ENCODE measurements at places on chromosomes 2 and 18.

DNA sequence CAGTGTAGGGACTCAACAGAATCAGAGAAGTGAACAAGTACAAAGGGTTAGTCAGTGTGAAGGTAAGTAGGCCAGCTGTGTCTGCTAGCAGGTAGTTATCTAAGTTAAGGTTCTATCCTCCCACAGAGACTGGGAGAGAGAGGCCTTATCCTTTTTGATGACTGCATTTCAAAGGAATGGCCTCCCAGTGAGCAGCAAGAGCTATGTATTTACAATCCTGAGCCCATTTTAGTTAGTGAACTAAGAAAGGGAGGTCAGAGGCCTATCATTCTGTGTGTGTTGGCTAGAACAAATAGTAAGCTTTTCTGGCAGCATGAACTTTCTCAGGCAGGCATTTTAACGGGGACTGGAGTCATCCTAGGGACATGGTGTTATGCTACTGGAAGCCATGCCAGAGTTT, 182.9 kb downstream of the VWC2L start:
- no peaks in the 10 kb centered on the region for H3K27me3 ChIP-seq
- H3K36me3 ChIP-seq: no peaks in the 10 kb centered on the region
- no peak for DNase-seq
- H3K4me1 ChIP-seq: no peaks in the 10 kb centered on the region
- H3K27ac ChIP-seq: no peak overlapping the region

GRCh38 chr18:24678107-24678506, 217.7 kb downstream of the HRH4 start:
- H3K27ac ChIP-seq: no peak overlapping the region
- no peaks in the 10 kb centered on the region for H3K27me3 ChIP-seq
- no peaks in the 10 kb centered on the region for H3K4me1 ChIP-seq
- no peak overlapping the region for H3K4me3 ChIP-seq

DNA sequence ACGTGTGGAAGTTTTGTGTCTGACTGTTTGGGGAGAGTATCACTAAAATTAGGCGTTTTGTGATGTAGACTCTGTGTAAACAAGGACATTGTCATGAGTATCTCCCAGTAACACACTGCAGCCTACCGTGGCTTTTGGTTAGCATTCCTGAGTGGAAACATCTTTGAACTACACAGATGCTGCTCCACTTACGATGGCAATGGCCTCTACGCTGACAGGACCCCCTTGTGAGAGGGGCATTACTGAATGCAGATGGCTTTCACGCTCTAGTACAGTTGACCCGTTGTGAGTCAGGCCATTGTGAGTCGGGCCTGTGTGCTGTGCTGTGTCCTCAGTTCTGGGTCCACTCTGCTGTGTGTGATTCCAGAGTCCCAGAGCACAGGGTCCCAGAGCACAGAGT, 34.4 kb upstream of the ADNP2 start:
- no peak overlapping the region for H3K27ac ChIP-seq
- no peaks in the 10 kb centered on the region for H3K27me3 ChIP-seq
- no peak overlapping the region for H3K4me3 ChIP-seq
- H3K36me3 ChIP-seq: no peaks in the 10 kb centered on the region
- no peaks in the 10 kb centered on the region for H3K4me1 ChIP-seq

DNA sequence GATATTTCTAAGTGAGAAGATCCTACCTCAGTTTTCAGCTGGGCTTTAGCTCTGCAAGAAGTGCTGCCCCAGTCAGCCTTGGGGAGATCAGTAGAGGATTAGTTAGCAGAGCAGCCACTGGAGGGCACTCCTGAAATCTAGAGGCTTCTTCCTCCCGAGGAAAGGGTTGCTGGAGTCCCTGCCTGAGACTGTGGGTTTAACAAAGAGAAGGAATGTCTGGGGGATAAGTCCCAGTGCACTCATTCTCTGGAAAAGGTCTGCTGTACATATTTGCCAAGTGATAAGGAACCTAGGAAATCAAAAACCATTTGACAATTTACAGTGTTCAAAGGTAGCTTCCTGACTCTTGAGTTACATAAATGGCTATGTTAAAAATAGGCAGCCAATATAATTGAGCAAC, 207.2 kb downstream of the SLC8A1 start:
- peak; percentile 7 for DNase-seq
- no peaks in the 10 kb centered on the region for H3K27me3 ChIP-seq
- no peak overlapping the region for H3K4me3 ChIP-seq
- H3K36me3 ChIP-seq: no peaks in the 10 kb centered on the region
- no peaks in the 10 kb centered on the region for H3K4me1 ChIP-seq

DNA sequence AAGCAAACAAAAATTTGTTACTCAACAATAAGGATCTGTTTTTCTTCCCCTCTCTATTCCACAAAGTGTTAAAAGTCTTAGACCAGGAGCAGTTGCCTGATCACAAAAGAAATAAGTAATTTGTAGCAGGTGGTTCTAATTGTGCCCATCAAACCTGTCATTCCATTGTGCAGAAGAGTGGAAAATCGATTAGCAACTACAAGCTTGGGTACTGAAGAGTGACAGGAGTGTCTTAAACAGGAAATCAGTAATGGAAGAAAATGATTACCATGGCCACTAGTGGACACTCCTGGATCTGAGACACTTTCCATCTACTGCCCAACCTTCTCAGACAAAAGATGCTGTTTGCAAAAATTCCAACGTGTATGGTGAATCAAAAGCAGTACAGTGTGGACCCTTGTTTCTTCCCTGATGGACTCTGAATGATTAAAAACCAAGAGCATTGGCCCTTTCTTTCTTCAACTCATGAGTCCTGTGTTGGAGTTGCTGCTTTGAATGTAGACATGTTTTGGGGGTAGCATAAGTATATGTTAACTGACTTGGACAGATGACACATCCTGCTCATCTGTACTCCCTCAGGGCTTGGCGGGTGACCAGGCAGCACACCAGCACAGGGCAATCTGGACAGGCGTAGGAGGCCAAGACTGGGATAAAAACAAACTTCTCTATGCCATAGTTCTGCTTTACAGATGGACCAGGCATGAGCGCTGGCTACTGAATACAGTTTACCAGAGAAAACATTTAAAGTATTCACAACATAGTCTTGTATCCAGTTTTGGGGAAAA, 51.9 kb downstream of the PLA2R1 start:
- no peaks in the 10 kb centered on the region for H3K36me3 ChIP-seq
- no peaks in the 10 kb centered on the region for H3K4me1 ChIP-seq
- no peaks in the 10 kb centered on the region for H3K27me3 ChIP-seq
- no peak for DNase-seq

DNA sequence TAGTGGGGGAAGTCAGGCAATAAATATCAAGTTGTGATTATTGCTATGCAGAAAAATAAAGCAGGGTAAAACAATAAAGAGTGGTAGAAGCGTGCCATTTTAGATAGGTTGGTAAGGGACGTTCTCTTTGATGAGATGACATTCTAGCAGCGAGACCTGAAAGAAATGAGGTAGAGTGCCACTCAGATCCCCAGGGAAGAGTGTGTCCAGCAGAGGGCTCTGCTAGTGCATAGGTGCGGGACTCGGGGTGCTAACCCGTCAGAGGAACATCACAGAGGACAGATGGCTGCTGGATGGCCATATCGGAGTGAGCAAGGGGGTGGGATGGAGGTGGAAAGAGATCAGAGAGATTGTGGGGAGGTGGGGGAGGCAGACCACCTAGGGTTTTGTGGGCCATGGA, 16.3 kb upstream of the GTF2A1L start:
- no peaks in the 10 kb centered on the region for H3K36me3 ChIP-seq
- no peaks in the 10 kb centered on the region for H3K27me3 ChIP-seq

- H3K27me3 ChIP-seq: no peaks in the 10 kb centered on the region
- H3K36me3 ChIP-seq: no peaks in the 10 kb centered on the region
- no peak overlapping the region for H3K4me3 ChIP-seq
- no peak overlapping the region for H3K27ac ChIP-seq
- H3K4me1 ChIP-seq: no peaks in the 10 kb centered on the region
Measured at GRCh38 chr2:195447323-195447975, 209.6 kb upstream of the SLC39A10 start.

GRCh38 chr2:237412988-237413776, 782 bp downstream of the COL6A3 start:
- no peaks in the 10 kb centered on the region for H3K36me3 ChIP-seq
- peak overlapping the region; percentile 30 for H3K4me3 ChIP-seq
- H3K27ac ChIP-seq: peak overlapping the region; percentile 81
- no peak for DNase-seq
- no peaks in the 10 kb centered on the region for H3K27me3 ChIP-seq
- H3K4me1 ChIP-seq: no peaks in the 10 kb centered on the region

- no peaks in the 10 kb centered on the region for H3K36me3 ChIP-seq
- H3K27me3 ChIP-seq: no peaks in the 10 kb centered on the region
- DNase-seq: no peak
- no peak overlapping the region for H3K27ac ChIP-seq
Measured at GRCh38 chr18:47719096-47719780, 211.2 kb downstream of the SMAD2 start.

DNA sequence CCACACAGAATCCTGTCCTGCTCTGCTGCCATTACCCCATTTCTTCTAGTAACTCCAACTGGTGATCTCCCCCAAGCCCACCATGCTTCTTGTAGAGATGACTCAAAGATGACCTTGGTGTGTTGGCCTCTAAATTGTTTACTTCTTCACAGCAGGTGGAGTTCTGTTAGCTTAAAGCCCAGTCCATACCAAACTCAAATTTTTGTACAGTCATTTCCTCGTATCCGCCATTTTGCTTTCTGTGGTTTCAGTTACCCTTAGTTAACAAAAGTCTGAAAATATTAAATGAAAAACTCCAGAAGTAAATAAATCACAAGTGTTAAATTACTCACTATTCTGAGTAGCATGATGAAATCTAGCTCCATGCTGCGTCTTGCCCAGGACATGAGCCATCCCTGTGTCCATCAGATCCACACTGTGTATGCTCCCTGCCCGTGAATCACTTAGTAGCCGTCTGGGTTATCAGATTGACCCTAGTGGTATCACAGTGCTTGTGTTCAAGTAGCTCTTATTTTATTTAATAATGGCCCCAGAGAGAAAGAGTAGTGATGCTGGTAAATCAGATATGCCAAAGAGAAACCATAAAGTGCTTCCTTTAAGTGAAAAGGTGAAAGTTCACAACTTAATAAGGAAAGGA, 133.3 kb upstream of the NOL4 start:
- H3K27ac ChIP-seq: no peak overlapping the region
- no peaks in the 10 kb centered on the region for H3K36me3 ChIP-seq
- H3K4me1 ChIP-seq: no peaks in the 10 kb centered on the region
- DNase-seq: no peak

GRCh38 chr2:30847841-30848240, 40.6 kb upstream of the CAPN13 start:
- no peak for DNase-seq
- no peak overlapping the region for H3K27ac ChIP-seq
- no peaks in the 10 kb centered on the region for H3K36me3 ChIP-seq
- no peaks in the 10 kb centered on the region for H3K4me1 ChIP-seq
